ENCODE measurements at places on chromosomes 1 and 21.
A peak's percentile ranks its signal among the peaks of the same experiment; 100 is the strongest.

DNA sequence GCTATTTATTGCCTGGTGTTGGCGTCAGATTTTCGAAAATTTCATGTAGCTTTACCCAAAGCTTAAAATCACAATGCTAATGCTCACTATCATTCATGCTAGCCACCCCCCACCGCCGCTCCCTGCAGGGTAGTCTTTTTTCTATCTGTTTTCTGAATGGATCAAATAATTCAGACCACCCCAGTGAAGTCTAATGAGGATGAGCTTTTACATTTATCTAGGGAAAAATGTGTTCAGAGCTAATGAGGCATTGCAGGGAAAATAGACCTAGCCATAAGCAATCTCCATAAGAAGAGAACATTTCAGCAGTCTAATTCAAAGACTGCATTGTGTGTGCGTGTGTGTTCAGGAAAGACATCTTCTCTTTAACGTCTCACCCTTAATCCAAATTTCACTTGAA is 533.0 kb upstream of the PRMT6 start:
- no peak for DNase-seq

DNA sequence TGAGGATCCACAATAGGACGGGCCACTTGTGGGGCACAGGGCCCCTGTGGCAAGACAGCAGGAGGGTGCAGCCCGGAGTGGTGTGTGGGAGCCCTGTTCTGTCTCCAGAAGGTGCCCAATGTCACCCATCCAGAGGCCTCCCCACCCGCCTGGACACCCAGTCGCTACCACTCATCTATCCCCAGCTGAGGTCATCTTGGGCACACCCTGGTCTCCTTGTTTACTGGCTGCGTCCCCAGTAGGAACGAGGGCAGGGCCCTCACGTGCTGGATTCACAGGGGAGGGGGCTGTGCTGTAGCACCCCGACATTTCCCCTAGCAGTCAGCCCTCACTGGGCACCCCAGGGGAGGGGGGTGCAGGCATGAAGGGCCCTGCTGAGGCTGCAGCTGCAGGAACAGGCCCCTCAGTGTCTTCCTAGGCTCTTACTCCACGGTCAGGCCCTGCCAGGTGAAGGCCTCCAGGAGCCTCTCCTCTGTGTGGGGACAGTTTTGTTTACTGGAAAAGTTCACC is 2.3 kb upstream of the TNNT2 start:
- no peak for DNase-seq

DNA sequence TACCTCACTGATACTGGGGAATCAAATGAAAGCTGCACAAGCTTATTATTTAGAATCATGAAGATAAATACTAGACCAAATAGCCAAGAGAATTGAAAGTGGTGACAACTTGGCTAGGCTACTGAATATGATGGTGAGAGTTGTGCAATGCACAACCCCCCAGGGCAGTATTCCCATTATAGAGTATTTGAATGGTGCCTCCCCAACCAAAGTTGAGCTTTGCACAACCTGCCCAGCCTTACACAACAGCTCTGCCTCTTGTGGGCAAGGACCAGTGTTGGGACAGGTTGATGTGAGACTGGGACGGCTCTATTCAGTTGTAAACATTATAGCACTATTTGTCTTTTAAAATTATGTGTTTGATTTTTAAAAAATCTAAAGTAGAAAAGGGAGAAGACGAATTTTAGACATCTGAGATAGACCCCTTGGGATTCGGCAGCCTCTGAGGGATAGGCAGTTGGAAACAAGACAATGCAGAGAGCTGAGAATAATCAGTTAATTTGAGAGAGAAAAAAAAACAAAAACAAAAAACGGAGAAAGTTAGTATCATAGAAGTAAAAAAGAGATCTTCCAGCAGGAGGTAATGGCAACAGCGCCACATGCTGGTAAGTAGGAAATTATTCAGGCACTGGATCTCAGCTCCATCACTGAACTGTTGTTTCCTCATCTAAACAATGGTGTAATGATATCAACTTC is 91.0 kb upstream of the KCNA3 start:
- peak; percentile 37 for DNase-seq

GRCh38 chr1:54012008-54012325 is 6.0 kb downstream of the LDLRAD1 start:
- no peak for DNase-seq

DNA sequence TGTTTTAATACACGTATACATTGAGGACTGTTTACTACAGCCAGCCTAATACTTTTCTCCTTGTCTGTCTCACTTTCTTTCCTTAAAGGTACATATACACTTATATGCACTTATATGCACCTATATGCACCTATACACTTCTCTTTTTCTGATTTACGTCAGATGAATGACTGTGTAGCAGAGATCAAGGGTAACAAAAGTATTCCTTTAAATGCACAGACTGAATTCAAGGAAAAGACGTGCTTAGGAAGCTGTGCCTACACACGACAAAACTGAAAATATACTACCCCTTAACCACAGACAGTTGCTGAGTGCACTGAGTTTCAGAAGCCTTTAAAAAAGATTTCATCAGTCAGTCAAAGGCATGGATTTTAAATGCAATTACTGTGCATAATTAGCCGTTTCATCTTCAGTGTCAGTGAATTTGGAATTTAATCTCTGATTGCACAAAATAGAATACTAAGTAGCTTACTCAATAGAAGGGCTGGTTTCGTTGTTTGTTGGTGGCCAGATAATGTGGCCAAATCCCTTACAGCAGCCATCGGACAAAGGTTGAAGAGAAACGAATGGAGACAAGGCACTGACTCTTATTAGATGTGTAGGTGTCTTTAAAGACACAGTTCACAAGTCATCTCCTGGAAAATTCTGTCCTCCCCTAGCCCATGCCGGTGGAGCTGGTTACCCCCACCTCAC is 38.3 kb upstream of the TARBP1 start:
- no peak for DNase-seq

GRCh38 chr1:150574260-150575071 is 4.9 kb downstream of the MCL1 start:
- DNase-seq: no peak

- no peak for DNase-seq
These were observed 16.6 kb upstream of the STRIP1 start for GRCh38 chr1:110017792-110018191.

GRCh38 chr1:151799179-151800022 is 5.8 kb downstream of the LINGO4 start:
- no peak for DNase-seq

DNA sequence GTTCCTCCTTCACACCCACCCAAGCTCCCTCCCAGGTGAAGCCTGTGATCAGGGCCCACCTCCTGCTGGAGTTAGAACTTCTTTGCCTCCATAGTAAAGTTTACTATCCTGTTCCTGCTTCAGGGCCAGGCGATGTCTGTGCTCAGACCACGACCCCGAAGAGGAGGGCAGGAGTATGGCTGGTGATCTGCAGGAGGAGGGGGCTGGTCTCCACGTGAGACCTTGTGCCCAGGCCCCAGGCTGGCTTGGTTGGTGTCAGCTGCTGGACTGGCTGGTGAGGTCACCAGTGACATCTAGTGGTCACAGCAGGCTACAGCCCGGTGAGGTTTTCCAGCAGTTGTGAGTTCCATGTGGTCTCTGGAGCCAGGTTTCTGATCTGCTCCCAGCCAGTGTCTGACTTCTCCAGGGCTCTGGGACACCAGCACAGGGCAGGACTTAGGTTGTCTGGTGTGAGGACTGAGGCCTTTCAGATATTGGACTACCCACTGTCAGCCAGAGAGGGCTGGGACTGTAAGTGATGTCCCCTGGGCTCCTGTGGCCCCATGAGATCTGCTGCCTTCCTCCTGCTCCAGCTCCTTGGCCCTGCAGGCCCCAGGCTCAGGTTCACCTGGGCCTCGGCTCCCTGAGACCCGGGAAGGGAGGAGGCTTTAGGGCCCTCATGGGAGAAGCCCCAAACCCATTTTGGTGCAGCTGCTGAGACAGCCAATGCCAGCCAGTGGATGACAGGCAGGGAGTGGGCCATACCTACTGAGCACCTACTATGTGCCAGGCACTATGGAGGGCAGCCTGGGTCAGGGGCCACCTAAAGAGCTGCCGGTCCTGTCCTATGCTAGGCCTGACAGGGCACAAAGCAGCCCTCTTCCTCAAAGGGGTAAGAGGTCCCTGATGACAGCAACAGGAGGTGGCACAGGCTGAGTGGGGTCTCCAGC is 6.0 kb upstream of the UBL4B start:
- peak; percentile 38 for DNase-seq

DNA sequence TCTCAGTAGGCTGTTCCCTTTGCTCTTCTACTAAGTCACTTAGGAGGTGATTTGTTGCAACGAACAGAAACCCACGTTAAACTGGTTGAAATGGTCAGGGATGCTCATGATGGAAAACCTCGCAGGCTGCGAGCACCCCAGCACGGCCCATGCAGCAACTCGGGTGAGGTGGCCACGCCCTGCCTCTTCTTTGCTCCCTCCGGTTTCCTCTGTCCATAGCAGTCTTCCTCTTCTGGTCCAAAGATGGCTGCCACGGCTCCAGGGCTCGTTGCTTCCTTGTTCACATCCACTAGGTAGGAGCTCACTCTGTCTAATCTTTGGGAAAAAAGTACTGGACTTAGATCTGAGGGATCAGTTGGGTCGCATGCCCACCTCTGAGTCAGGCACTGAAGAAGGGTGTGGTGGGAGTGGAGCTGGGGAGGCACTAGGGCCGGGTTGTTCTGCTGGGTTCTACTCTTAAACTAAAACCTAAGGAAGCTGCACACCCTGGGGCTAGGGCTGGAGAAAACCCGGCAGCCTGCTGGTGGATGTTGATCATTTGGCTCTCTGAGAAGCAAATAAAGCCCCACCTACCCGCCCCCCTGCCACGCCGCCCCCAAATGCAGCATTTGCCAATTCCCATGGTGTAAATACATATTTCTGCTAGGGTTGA is 31.0 kb downstream of the KAZN start:
- no peak for DNase-seq

DNA sequence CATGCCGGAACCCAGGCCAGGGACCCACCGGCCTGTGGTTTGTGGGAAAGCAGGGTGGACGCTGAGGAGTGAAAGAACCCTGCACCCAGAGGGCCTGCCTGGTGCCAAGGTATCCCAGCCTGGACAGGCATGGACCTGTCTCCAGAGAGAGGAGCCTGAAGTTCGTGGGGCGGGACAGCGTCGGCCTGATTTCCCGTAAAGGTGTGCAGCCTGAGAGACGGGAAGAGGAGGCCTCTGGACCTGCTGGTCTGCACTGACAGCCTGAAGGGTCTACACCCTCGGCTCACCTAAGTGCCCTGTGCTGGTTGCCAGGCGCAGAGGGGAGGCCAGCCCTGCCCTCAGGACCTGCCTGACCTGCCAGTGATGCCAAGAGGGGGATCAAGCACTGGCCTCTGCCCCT is 18.5 kb downstream of the CSF1 start:
- no peak for DNase-seq

GRCh38 chr21:37538971-37539590 is 172.5 kb downstream of the DYRK1A start:
- no peak for DNase-seq

DNA sequence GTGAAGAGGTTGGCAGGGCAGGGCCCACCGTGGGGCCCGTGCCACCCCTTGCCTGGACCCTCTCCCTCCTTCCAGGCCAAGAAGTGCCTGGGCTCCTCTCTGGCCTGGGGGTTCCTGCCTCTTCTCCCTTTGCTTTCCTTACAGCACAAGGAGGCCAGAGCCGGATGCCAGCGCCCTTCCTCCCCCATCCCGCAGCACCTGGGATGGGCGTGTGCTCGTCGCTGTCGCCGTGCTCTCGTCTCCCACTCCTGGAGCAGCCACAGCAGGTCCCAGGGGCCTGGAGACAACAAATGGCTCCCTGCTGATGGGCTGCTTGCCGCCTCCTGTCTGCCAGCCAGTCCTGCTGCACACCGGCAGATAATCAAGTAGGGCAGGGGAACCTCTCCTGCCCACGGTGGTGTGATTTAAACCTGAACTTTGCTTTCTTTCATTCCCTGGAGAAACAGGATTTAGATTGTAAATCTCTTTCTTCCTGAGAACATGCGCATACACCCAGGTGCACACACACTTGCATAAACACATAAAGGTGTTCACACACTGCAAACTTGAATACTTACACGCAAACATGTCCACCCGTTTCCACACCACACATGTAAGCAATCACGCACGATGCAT is 50.8 kb upstream of the POU3F1 start:
- DNase-seq: no peak

- DNase-seq: no peak
These were observed 361.5 kb downstream of the HHAT start for GRCh38 chr1:210690236-210690635.

DNA sequence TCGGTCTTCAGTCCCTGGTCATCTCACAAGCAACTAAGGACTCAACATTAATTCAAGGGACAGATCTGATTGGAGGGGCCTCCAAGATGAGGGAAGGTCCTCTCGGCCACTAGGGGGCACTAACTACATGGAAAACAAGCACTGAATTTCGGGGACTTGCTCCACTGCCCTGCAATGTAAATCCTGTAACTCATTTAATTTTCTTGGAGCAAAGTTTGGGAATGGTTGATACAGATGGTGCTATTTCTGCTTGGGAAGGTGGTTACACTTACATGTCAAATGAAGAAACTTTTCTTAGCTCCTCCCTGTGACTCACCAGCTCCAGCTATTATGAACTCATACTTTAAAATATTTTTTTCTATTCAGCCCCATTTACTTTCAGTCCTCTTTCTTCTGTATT is 97.4 kb upstream of the KCNJ15 start:
- peak; percentile 74 for DNase-seq

DNA sequence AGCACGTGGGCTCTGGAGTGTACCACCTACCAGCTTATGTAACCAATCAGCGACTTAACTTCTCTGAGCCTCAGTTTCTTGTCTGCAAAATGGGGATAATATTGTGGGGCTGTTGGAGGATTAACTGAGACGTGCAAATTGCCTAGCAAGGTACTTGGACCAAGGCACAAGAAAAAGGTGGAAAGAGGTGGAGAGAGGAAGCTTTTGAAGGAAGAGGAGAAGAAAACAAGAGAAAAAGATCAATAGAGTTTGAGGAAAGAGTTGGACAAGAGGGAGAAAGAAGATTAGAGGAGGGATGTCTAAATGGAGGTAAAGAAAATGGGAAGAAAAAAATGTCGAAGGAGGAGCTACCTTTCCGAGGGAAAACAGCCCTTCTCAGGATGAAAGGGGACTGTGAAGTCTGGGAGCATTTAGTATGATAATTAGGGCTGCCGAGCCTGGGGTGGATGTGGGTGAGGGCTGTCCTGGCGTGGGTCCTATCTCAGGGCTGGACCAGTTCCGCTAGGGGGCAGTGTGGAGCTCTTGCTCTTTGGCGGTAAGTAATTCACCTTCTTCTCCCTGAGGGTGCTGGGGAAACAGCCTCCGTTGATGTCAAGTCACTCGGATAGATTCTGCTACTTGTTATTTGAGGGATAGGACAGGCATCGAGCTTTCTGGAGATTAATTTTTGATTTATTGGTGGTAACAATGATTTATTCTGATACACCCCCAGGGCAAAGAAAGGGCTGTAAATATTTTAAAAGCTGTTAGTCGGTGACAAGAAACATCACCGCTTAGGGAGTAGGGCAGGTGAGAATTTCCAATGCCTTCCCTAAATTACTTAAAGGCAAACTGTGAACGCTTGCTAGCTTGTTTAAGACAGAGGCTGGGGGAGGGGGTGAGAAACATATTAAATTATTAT is 79.0 kb upstream of the NFASC start:
- DNase-seq: peak; percentile 52

DNA sequence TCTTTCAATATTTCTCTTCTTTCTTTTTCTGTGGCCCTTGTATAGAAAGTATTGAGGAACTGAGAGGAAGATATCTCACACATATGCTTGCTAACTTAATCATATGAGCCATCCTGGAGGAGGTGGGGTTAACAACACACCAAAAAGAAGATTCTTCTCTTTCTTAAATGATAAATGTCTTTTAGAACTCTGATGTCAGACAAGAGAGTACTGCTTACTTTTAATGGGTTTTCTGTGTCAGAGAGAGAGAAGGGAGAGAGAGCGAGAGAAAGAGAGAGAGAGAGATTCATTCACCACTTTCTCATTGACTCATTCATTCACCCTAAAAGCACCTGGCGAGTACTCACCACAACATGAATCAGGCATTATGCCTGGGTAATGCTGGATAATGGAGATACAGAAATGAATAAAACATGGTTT is 250.3 kb upstream of the SGIP1 start:
- DNase-seq: peak; percentile 37

Measured in kidney glomerular epithelial cell (primary cell).